ENCODE measurements at places on chromosomes 11 and 22. TPM values are rescaled to one million over a fixed set of nuclear protein-coding genes. Genes with fewer than 3 reads are reported as not detected.

- no peak for DNase-seq
These were observed 44.0 kb downstream of the LIF start for GRCh38 chr22:30202531-30203006.

DNA sequence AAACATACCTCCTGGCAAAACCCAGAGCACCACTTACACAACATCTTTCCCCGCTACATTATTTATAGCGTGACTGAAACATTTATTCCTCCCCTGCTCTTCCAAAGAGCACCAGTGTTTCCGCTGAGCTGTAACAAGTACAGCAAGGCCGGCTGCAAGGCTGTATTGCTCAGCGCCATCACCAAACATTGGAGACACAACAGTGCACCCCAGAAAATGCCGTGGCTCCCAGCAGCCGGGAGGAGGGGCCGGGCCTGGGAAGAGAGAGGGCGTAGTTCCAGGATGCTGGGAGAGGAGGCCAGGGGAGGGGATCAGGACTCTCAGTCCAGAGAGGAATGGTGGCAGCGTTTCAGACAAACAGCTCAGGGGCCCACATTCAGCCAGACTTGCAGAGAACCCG is 133.2 kb downstream of the DSCAML1 start:
- no peak for DNase-seq

- no peak for DNase-seq
These were observed 85.2 kb downstream of the CCDC81 start for GRCh38 chr11:86459682-86460460.

- no peak for DNase-seq
These were observed 10.5 kb upstream of the CHRM1 start for GRCh38 chr11:62931499-62932278.

KCNJ4 gene
- total RNA-seq = not detected

DNA sequence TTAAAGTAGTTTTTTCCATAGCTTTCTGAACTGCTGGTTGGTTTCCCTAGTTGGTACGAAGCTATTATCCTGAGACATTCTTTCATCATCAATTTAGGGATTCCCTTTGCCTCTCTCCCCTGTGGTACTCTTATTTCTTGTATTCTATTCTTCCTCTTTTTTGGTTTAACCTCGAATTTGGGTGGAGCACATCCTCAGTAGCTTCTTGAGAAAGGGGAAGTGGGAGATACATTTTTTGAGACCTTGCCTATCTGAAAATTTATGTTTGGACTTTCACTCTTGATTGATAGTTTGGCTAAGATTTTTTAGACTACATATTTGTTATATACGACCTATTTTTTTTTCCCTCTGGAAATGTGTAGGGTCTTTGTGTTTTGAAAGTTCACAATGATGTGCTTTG is 121.7 kb upstream of the ZBED5 start:
- DNase-seq = no peak

SLCO2B1 gene
- not detected for total RNA-seq

- DNase-seq = peak; percentile 75
These were observed 9.0 kb downstream of the NEAT1 start for GRCh38 chr11:65431451-65432099.

- no peak for DNase-seq
These were observed 10.0 kb upstream of the TRIM29 start for GRCh38 chr11:120147950-120148270.

GGT5 gene
- 0.40 TPM for total RNA-seq

KRTAP5-2 gene
- total RNA-seq = not detected

ELF5 gene
- total RNA-seq = not detected

GRCh38 chr11:27886857-27887256 is 186.6 kb upstream of the BDNF start:
- DNase-seq = no peak

LARGE1 gene
- total RNA-seq = 0.58 TPM

DNA sequence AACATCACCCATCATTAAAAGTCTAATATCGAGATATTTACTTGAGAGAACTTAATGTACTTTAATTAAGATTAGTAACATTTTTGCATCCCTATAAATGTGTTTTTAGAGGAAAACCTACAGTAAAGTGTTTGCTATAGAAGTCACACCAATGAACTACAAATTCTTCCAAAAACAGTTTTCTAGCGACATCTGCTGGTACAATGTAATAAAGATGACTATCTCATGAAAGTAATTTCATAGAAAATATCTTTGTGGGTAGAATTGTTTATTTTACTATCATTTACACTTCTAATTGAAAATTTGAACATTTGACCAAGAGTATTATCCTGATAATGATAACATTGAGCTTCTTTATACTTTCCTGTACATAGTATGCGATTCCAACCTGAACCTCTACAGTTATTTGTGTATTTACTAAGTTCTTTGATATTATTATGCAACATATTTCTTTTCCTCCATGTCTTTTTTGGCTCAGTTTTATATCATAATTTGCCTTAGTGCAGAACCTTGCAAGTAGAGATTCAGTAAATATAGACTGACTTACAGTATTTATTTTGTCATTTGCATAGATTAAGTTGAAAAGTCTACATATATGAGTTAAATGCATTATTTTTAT is 252.7 kb downstream of the TMEM135 start:
- DNase-seq = no peak

MYEOV gene
- not detected for total RNA-seq

GRCh38 chr11:61377461-61378160 is 14.8 kb upstream of the TMEM216 start:
- no peak for DNase-seq

GRCh38 chr11:78166855-78167469 is 21.5 kb downstream of the KCTD21 start:
- DNase-seq = no peak

VSIG10L2 gene
- not detected for total RNA-seq

GRCh38 chr11:66268952-66269905 is 790 bp downstream of the RAB1B start:
- DNase-seq = no peak

TMPRSS13 gene
- total RNA-seq = 2.0 TPM

Measured in activated CD8-positive, alpha-beta memory T cell treated with anti-CD3 and anti-CD28 coated beads, Interleukin-2, amount 10 ng/mL, durations not matched to agents 7 days and 5 days (primary cell).